ENCODE measurements at places on chromosomes 4 and X.

DNA sequence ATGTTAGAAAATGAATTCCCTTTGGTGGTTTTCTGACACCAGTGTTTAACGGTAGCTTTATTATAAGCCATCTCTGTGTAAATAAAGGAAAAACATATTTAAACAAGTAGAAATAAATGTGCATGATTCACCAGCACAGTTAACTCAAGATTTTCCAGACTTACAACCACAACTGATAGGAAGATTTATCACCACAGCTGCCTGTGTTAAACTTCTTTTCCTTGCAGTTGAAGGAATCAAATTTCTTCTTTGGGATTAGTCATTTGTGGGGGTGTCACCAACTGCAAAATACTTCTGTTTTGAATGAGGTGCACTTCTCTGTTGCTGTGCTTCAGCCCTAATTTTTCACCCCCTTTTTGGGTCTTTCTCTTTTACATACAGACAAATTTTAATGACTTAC is 128.1 kb upstream of the STK26 start:
- no peak for DNase-seq

DNA sequence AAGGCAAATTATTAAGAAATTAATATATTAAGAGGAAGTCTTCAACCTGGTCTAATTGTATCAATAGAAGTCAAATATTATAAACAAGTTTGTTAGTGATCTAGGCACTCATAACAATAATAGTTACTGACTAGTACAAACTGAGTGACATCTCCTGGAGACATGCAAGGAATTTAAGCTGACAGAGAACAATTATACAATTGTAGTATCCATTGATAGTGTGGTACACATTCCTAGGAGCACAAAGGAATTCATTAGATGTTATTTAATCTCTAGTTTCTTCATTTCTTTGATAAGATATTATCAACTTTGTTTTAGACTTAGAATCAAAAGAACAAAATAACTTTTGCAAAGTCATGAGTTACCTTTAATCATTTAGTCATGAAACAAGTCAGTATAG is 1048.6 kb downstream of the PCDH7 start:
- no peak for DNase-seq

GRCh38 chr4:152424977-152425376 is 110.9 kb downstream of the FBXW7 start:
- DNase-seq: no peak

DNA sequence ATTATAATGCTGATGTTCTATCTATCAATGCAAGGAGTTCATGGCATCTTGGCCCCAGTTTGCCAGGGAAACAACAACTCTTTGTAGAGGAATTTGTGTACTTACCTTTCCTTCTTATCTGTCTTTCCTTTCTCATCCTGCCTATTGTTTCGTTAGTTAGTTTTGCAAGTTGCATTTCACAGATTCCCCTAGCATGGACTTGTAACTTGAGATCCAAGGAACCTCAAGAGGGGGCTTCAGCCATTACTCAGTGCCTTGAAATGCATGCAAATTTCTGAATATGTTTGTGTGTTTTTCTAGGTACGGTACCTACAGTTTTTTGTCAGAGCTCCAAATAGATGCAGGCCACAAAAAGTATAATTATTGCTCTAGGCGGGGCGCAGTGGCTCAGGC is 203.6 kb downstream of the LDB2 start:
- DNase-seq: no peak

GRCh38 chr4:79399076-79399475 is 9.0 kb downstream of the GK2 start:
- DNase-seq: no peak

DNA sequence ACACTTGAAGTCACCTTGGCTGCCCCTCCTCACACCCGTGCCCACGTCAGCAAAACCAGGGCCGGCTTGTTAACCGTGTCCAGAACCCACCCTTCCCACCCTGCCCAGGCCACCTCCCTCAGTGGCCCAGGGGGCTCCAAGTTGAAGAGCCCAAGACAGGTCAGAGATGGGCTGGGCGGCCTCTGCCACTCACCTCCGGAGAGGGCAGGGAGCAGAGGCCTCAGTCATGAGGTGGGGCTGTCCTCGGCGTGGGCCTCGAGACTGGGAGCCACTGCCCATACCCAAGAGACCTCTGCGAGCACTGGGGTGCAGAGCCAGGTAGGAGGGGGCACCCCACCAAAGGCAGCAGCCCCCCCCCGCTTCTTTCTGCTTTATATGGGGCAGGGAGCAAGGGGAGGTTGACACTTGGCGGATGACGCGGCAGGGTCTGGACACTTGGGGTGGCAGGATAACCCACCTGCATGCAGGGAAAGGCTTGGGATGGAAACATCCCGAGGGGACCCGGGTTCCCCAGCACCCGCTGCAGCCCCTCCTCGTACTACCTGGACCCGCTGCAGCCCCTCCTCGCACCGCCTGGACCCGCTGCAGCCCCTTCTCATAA is 38.0 kb upstream of the SPON2 start:
- no peak for DNase-seq

DNA sequence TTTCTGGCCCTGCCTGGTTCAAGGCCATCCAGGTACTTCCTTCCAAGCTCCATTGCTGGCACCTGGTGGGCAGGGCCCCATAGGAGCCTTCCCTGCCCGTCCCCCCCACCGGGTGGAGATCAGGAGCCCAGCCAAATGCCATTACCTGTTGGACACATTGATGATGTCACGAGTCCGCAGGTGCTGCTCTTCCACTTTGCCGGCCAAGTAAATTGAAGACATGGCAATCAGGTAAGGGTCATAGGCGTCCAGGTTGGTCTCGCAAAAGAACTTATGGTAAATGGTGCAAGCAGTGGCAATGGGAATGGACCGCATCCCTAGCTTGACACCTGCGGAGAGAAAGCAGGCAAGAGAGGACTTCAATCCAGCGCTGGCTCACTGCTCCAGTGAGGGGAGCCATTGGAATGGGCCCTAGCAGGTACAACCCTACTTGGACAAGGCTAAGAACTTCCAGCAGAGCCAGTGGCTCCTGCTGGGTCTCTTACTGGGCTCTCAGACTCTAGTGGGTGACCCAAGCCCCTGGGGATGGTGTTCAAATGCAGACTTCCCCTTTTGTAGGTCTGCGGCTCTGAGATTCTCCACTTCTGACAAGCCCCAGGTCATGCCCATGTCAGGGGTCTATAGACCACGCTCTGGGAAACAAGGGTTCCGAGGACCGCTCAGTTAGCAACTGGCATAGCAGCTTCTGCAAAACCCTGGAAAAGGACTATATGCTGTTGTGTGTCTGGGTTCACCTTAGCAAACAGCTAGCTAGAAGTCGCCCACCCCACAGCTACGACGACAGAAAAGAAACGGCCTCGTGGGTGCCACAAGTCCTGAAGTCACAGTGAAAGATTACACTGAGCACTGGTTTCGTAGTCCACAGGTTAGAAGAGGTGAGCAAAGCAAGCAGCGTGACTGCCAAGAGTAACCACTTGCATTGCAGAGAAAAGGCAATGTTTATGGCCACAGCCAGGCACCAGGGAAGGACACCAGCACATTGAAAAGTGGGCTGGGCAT is 2.8 kb downstream of the CCNQ start:
- DNase-seq: no peak

DNA sequence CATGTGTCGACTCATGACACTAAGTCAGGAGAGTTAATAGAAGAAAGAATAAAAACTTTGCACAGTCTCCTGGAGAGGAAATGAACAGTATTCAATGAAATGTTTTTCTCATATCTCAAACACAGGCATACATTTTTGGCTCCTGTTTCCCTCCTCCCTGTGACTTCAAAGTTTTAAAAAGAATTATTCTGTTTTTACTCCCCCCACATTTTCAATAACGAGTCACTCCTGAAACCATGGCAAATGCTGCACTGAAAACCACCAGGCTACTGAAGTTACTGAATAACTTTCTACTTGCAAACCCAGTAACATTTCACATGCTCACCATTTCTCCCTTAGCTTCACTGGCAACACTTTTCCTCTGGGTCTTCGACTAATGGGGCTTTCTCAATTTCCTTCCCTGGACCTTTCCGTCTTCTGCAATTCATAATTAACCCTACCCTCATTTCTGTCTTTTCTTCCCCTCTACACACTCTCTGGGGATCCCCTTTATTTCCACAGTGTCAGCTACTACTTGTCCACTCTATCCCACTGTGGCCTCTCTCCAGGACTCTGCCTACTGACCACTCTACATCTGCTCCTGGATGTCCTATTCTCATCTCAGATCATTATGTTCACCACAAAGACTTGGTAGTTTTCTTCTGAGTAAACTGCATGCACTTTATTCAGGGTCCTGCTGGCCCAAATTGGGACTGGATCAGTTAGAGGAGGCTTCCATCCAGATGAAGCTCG is 225.8 kb upstream of the ETNPPL start:
- DNase-seq: no peak

GRCh38 chr4:184270808-184271413 is 53.2 kb upstream of the ENPP6 start:
- no peak for DNase-seq

DNA sequence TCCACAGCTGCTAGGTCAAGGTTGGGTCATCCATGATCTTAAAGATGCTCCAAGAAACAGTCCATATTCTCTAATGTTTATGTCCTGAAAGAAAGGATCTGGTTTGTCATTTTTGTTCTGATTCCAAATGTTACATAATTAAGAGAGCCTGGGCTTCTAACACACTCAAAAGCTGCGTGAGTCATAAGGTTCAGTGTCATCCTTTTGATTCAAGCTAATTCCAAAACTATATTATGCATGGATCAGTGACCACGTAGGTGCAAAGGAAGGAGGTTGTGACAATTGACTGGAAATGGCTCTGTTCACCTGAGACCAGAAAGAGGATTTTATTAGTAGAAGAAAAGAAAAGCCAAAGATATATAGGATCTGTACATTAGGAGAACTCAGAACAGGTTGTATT is 268.7 kb upstream of the GK2 start:
- no peak for DNase-seq

GRCh38 chr4:154618708-154619315 is 6.4 kb upstream of the FGG start:
- DNase-seq: peak; percentile 15

GRCh38 chr4:44237643-44238042 is 211.0 kb downstream of the KCTD8 start:
- no peak for DNase-seq

DNA sequence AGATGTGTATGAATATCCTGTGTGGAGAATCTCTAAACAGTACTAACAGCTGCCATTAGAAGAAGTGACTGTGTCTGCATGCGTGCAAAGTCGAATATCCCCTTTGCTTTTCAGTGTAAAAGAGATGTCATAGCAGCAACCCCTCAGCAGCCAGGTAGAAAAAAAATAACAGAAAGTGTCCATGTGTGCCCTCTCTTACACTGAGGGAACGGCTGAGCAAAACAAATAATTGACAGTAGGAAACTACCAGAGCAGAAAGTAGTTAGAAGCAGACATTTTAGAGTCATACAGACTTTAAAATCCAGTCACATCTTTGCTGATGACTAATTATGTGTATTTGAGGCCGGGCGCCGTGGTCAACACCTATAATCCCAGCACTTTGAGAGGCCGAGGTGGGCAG is 370.8 kb downstream of the GPM6A start:
- DNase-seq: no peak

DNA sequence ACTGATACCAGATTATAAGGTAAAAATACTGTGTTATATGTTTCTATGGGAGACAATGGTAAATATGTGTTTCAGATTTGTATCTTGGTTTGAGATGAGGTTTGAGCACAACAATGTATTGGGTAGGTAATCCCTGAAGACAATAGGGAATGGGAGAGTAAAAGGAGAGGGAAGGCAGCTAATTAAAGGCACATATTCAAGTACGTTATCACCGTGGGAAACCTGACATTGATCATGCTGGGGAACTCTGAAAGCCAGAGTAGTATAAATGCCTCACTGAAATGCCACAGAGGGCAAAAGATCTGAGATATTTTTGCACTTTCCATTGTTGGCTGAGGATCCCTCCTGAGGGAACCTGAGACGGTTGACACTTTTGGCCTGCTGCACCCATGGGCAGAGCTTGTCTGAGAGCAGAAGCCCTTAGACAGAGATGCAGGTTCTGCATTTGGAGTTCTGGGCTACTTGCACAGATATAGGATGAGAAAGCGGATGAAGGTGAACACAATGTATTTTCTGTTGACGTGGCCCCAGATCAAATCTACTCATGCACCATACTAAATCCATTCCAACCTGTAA is 506.7 kb downstream of the PCDH18 start:
- no peak for DNase-seq

- no peak for DNase-seq
Observed at GRCh38 chrX:22365460-22365859, 92.7 kb downstream of the CBLL2 start.

- DNase-seq: no peak
Observed at GRCh38 chr4:145868637-145869409, 69.8 kb downstream of the ZNF827 start.

DNA sequence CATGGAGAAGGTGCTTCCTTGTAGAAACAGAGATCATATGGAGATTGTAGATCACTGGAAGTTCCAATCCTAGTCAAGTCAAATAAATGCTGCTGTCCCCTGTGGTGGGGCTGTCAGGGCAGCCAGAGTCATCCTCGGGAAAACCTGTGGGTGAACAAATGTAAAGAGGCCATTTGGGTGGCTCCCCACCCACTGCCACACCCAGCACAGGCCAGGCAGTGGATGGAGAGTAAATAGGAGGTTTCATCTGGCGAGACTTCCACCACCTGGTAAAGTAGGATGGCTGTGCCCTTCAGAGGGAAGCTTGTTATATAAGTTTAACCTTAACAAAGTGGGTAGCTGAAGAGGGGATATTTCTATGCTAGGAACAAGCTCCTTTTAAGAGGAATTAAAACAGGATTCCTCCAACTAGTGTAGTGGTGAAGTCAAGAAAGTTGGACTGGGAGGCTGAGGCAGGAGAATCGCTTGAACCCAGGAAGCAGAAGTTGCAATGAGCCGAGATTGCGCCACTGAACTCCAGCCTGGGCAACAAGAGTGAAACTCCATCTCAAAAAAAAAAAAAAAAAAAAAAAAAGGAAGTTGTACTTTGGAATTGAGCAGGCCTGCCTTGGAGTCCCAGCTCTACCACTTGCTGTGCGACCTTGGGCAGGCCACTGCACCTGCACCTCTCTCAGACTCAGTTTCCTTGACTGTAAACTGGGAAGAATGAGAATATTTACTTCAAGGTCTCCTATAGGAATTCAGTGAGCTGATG is 273.7 kb downstream of the PTTG2 start:
- DNase-seq: no peak

DNA sequence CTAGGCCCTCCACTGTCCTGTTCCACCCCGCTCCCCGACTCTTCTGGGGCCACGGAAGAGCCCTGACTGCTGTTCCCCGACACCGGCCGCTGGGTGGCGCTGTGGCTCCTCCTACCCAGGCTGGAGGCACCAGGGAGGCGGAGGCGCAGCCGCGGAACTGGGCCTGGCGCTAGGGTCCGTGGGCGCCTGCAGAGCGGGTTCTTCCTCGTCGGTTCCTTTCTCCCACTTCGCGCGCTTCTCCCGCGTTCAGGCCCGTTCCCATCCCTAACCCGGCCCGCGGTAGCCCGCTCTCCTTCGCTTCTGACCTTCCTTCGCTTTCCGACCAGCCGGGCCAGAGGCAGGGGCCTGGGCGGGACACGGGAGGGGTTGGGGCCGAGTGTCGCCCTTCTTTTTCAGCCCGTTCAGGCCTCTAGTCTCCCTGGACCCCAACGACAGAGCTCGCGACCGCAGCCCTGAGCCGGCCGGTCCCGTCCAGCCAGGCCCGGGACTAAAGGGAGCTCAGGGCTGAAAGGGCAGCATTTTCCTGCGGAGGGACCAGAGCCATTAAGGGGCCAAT is 34.3 kb downstream of the NALF2 start:
- peak; percentile 42 for DNase-seq

Data from stimulated activated CD4-positive, alpha-beta T cell treated with anti-CD3 and anti-CD28 coated beads, Interleukin-1b, Interleukin-23, amount 100 ng/mL, for 1 hour (primary cell).